Stimulated activated CD8-positive, alpha-beta memory T cell treated with anti-CD3 and anti-CD28 coated beads, Interleukin-12 subunit alpha, Interleukin-12 subunit beta, amount 100 ng/mL, for 4 hours (primary cell): ENCODE measurements at places on chromosomes 2 and 18.

DNA sequence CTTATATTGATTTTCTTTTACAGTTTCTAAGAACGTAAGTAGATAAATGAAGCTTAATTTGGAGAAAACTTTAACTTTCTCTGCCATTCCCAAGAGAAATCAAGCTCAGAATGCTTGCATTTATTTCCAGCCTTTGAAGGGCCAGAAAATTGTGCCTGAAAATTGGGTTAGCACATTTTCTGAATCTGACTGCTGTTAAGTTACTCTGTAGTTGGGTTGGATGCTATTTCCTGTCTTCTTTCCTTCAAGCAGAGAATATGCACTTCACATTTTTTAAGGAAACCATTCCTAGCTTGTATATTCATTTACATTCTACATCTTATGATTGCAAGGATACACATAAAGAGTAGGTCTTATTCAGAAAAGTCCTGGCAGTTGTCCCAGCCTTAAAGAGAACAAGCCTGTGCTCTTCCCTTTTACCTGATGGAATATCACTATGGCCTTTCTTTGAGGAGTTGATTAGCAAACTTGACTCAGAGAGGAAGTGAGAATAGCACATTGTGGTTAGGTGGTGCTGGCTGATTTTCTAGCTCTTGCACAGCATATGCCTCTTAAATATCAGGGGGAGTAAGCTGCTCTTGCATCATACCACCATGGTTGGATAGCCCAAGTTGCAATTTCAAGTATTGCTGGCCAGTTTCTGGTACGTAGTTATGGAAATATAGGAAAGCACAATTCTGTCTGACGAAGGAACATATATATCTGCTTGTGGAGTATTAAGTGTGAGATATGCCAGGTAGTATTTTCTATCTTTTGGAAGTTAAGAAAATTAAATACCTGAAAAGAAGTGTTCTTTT lies 133.7 kb downstream of the COMMD1 start:
- no peak for DNase-seq

- DNase-seq = peak; percentile 0
These were observed 811 bp downstream of the ADD2 start for GRCh38 chr2:70767079-70767698.

DNA sequence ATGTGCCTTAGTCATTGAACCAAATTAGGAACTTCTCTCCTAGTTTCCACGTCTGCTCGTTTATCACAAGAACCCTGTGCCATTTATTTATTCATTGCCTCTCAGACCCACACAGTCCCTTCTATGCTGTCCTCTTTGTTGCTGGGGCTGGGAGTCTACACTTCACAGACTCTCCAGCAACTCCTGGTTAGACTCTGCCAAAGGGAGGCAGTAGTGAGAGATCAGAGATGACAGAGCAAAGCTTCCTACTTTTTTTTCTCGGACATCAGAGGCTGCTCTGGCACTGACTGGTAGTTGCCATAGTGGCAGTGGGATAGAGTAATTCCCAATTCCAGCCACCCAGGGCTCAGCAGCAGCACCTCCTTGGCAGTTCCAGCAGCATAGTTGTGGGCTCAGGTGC lies 277.5 kb downstream of the BCL11A start:
- DNase-seq = no peak

GRCh38 chr18:48552130-48552529 lies 13.3 kb downstream of the CTIF start:
- no peak for DNase-seq

GRCh38 chr2:86028766-86029381 lies 76.8 kb downstream of the POLR1A start:
- DNase-seq = no peak

GRCh38 chr2:23486684-23487075 lies 101.7 kb downstream of the KLHL29 start:
- DNase-seq = no peak

- no peak for DNase-seq
These were observed 59.4 kb upstream of the SOS1 start for GRCh38 chr2:39179974-39180960.

DNA sequence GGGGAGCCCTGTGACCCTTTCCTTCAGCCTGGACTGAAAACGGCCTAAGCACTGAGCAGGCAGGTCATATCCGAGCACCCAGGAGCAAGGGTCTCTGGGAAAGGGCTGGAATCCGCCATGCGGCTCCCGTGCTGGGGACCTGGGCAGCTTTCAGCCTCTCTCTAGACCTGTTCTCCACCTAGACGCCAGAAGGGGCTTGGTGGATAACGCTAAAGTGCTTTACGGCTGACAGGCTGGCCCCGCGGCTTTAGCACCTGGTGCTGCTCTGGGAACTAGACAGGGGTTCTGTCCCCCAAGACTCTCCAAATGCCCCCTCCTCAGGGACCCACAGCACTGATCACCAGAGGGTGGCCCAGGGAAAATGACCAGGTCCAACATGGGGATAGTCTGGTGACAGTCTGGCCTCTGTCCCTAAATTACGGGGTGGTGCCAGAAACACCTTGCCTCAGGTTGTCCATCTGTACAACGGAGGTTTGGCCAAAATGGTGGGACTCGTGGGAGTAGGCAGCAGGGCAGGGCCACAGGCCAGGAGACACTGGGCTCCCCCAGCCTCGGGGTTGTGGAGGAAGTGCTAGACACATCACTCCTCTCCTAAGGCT lies 13.0 kb downstream of the SDC1 start:
- DNase-seq = no peak

- DNase-seq = no peak
These were observed 220.2 kb downstream of the NDUFA10 start for GRCh38 chr2:239805043-239805329.

- DNase-seq = no peak
These were observed 156.8 kb downstream of the THADA start for GRCh38 chr2:43438858-43439655.

- no peak for DNase-seq
These were observed 14.2 kb downstream of the SPR start for GRCh38 chr2:72901426-72901825.

DNA sequence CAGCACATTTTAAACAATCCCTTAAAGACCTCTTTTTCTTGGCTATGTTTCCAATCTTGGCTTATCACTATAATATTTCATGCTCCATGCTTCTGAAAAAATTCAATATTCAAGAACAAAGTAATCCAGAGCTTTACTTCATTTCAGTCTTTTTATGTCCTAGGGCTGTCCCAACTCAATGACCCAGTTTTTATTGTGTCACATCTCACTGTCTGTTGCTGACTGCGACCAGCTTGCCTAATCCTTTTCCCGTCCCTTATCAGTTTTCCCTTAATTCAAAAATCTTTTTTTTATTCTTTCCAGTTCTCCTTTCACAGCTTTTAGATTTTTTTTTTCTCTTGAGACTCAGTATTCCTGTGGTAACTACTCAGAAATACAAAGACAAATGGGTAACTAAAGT lies 10.2 kb downstream of the TMEM17 start:
- DNase-seq = no peak

- DNase-seq = no peak
These were observed 216.5 kb upstream of the SP5 start for GRCh38 chr2:170498619-170499018.

GRCh38 chr2:239004274-239005015 lies 156.6 kb downstream of the TWIST2 start:
- no peak for DNase-seq

DNA sequence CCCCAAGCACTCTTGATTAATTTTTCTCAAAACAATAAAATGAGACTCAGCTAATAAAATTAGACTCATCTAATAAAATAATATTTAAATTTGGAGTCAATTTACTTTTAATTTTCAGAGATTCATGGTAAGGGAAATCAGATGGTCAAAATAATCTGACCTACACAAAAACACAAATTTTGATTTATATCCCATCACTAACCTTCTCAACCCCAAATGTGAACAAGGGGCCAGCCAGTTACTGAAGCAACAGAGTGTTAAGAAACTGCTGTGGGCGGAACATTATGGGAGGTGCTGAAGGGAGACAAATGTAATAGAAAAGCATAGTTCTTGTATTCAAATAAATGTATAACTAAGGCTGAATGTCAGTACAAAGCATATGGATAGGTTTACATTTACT lies 28.5 kb upstream of the PPP3R1 start:
- DNase-seq = no peak

- DNase-seq = no peak
These were observed 98.0 kb downstream of the CCDC138 start for GRCh38 chr2:108884619-108885018.

GRCh38 chr2:95377216-95378123 lies 25.0 kb upstream of the FAHD2A start:
- DNase-seq = no peak

DNA sequence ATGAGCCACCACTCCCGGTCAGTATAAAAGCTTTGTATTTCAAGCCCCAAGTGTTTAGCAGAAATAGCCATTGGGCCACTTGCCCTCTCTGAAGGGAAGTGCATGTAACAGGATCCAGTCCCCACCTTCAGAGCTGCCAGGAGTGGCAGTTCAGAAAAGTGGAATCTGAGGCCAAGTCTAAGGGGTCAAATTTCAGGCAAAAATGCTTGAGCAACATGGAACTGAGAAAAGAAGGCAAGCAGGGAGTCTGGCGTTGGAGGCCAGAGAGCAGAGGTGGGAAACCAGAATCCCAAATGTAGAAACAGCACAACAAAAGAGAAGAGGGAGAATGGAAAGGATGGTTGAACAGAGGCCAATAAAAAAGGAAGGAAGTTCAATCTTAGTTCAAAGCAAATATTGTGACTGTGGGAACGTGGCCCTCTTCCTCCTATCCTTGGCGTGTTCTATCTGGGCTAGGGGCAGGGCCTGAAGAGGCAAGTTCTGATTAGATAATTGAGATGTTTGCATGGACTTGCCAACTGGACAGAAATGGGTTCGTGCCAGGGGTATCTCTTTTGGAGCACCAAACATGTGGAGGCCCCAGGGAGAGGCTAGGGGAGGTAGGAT lies 102.2 kb downstream of the AP1S3 start:
- DNase-seq = no peak

DNA sequence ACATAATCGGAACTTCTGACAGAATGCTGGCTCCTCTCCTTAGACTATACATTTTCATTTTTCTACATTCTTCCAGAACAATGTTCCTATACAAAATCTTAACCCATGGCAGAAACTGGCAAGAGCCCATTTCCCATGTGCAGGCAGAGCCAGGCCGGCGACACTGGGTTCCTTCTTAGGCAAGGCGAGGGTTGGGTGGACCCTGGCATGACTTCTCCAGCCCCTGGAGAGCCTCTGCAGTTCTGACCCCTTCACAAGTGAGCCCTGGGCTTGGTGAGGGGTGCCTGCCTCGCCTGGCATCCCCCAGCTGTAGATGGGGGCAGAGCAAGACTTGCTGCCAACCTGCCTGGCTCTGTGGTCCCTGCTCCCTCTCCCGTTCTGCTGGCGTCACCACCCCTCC lies 5.0 kb downstream of the GYPC start:
- no peak for DNase-seq

DNA sequence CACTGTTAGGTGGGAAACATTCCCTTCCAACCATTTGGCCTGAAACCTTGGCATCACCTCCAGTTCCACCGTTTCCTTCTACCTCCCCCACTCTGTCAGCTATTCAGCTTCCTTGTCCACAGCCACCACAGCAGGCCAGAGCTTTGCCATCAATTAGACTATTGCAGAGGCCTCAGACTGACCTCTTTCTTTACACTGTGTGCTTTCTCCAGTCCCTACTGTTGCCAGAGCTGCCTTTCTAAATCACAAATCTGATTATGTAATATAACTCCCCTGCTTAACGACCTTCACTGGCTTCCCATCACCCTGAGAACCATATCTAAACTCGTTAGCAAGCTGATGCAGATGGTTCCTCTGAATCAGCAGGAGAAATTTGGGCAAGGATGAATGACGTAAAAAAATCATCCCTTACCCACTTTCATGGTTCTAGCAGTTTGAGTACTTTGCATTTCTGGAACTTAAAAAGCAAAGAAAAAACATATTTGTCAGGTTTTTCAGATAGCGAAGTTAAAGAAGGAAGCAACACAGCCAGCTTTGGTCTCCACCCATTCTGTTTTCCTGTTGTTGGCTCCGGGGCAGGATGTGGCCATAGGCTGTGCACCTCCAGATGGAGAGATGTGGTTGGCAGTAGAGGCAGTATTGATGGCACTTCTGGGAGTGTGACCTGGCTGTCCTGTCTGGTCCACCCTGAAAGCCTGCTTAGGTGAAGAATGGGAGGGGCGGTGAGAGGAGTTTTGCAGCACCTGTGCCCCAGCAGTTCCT lies 422.1 kb downstream of the PARD3B start:
- DNase-seq = no peak
